G401 (cell line): ENCODE measurements at places on chromosomes 3 and 15.

DNA sequence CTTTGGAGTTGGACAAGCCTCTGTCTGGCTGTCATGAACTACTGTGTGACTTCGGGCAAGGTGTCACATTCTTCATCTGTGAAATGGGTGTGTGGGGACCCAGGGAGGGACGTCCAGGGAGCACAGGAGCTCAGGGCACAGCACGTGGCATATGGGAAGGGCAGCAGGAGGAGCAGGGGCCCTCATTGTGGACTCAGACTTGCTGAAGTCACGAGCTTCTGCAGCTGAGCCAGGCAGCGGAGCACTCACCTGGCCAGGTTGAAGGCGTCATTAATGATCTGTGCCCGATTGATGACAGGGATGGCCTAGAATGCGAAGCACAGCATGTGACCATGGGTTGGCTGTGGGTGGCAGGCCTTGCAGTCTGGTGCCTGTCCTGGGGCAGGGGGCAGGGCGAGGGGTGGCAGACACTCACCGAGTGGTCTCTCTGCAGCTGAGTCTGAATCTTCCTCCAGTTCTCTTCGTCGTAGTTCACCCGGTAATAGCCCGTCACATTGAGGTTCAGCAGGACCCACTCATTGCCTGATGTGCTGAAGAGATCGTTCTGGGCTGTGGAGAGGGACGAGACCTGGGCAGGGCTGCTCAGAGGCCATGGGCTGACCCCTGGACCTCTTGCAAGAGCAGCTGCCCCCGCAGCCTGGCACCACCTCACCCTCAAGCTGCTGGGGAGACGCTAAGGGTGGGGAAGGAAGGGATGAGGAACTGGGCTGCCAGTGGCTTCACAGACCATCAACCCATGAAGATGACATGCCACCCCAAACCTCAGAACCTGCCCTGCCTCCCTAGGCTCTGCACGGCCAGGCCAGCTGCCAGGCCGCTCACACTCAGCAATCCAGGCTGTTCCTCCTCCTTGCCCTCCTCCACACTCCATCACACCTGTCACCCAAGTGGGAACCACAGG, 15.4 kb downstream of the ANPEP start:
- DNase-seq: no peak

GRCh38 chr3:183586477-183586876, 31.0 kb upstream of the KLHL6 start:
- no peak for DNase-seq

DNA sequence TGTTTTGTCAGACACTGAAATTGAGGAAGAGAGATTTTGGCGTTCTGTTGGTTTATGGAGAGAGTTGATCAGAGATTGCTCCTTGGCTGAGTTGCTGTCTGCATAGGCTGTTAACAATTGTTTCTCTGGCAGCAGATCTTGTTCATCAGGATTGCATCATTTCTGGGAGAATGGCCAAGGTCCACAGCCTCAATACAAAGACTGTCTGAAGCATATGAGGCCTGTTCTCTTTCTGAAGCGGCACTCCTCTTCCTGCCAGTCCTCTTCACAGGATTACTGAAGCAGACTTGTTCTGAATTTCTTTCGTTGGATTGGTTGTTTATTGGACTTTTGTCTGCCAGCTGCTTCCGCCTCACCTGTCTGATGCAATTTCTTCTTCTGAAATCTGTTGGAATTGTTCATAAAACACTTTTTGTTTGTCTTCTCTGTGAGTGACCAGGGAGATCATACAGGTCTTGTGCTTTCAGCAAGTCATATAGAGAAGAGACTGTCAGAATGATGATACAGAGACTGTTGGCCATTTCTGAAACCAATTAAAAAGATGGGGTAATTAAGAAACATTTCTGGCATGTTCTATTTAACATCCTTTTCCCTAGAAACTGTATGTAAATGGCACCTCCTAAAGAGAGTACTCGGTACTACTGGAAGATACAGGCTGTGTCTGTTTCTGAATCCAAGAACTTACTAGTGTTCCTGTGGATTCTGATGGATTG, 25.5 kb downstream of the SETD5 start:
- peak; percentile 99 for DNase-seq

- DNase-seq: no peak
These were observed 12.0 kb upstream of the CBLB start for GRCh38 chr3:105880681-105881290.

- no peak for DNase-seq
These were observed 238.1 kb upstream of the SETMAR start for GRCh38 chr3:4065085-4065484.

- DNase-seq: no peak
These were observed 57.4 kb upstream of the POLR2M start for GRCh38 chr15:57649138-57649537.

GRCh38 chr15:25090073-25090733, 135.4 kb downstream of the SNRPN start:
- no peak for DNase-seq

DNA sequence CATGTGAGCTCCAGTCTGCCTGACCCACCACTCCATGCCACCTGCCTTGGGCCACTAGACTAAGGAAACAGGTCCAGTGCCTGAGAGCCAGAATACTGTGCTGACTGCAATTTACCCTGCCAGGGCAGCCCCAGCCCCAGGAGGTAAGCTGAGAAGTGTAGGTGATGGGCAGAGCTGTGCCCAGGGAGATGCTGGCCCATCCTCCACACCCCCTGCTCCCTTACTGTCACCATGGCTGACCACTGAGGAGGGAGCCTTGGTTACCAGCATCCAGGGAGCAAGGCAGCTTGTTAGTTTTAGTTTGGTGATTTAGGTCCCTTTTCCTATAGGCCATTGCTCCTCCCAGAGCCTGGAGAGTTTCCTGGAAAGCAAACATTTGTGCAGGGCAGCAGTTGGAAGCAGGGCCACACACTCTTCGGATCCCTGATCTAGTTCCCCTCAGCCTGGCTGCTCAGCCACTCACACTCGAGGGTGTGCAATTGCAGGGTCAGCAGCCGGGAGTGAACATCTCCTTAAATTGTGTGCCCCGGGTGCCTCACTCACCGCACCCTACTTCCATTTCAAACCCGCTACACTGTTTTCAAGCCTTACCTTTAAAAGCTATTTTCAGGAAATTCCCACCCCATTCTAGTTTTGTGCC, 2.0 kb downstream of the GALNT15 start:
- no peak for DNase-seq

DNA sequence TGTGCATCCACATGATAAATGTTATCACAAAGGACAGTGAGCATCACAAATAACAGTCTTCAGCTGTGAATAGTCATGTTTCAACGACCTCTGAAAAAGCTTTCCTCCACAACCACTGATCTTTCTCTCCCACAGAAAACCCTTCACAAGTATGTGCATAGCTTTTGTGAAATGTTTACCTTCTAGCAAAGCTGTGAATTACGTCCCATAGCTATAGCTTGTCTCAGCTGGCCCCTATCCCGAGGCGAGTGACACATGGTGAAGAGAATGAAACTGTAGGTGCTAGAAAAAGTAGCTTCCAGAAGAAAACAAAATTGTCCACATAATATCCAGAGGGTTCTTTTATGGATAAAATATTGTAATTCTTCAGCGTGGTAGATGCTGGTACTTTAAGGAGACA, 182.0 kb downstream of the FGF12 start:
- DNase-seq: no peak

- no peak for DNase-seq
These were observed 40.7 kb downstream of the SNRK start for GRCh38 chr3:43326891-43327581.

- DNase-seq: no peak
These were observed 276.7 kb upstream of the ARRDC4 start for GRCh38 chr15:97683831-97684230.

- peak; percentile 37 for DNase-seq
These were observed 20.2 kb upstream of the BTLA start for GRCh38 chr3:112519424-112520001.

GRCh38 chr3:89622063-89622700, 514.8 kb downstream of the EPHA3 start:
- no peak for DNase-seq

GRCh38 chr15:67092752-67093503, 27.5 kb downstream of the SMAD3 start:
- no peak for DNase-seq

DNA sequence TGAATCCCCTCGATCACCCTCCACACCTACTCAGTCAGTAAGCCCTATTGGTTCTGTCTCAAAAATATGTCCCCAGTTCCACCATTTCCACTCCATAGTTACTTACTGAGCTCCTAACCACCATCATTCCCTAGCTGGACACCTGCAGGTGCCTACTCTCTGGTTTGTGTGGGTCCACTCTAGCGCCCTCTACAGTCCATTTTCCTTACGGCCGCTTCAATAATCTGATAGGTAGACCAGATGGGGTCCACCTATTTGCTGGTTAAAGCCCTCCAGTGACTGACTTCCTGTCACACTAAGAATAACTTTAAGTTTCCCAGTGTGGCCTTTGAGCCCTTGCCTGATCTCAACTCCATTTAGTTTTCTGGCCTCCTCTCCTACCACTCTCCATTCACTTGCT, 5.0 kb downstream of the GXYLT2 start:
- DNase-seq: no peak
